Stimulated activated CD4-positive, alpha-beta T cell treated with anti-CD3 and anti-CD28 coated beads, Interleukin-12 subunit alpha, Interleukin-12 subunit beta, amount 100 ng/mL, for 4 hours (primary cell): ENCODE measurements at places on chromosomes 3 and 15.

DNA sequence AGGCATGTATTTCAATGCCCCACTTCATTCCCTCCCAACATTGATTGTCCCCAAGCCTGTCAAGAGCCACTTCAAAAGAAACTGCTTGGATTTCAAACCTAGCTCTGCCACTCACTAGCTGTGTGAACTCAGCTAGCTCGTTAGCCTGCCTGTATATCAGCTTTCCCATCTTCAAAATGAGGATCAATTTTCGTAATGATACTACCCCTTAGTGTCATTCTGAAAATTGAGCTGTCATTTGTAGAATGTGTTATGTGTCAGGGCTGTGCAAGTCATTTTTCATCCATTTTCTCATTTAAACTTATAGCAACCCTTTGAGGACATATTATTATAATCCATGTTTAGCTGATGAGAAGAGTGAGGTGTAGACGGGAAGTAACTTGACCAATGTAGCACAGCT lies 88.6 kb downstream of the TRIM42 start:
- DNase-seq = no peak

GRCh38 chr3:62035402-62036057 lies 337.8 kb downstream of the FEZF2 start:
- DNase-seq = no peak

GRCh38 chr15:29589416-29589815 lies 232.9 kb downstream of the TJP1 start:
- no peak for DNase-seq

DNA sequence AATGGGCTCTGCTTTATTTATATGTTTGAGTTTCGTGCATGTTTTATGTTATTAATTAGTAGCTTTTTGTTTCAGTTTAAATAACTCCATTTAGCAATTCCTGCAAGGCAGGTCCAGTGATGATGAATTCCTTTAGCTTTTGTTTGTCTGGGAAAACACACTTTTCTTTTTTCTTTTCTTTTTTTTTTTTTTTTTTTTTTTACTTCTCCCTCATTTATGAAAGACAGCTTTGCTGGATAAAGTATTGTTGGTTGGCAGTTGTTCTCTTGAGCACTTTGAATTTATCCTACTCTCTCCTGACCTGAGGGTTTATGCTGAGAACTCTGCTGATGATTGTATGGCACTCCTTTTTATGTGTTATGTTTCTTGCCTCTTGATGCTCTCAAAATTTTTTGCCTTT lies 35.7 kb downstream of the TMEM39A start:
- no peak for DNase-seq

- DNase-seq = no peak
Observed at GRCh38 chr3:117322866-117323265, 613.3 kb downstream of the TUSC7 start.

- no peak for DNase-seq
Observed at GRCh38 chr3:23209747-23210487, 6.8 kb downstream of the UBE2E2 start.

- DNase-seq = no peak
Observed at GRCh38 chr3:65888980-65889706, 149.6 kb downstream of the MAGI1 start.

- no peak for DNase-seq
Observed at GRCh38 chr3:184489268-184489841, 72.2 kb upstream of the EPHB3 start.

GRCh38 chr3:27730774-27731659 lies 8.9 kb upstream of the EOMES start:
- DNase-seq = no peak

- no peak for DNase-seq
Observed at GRCh38 chr15:100818927-100819326, 60.7 kb upstream of the ALDH1A3 start.

GRCh38 chr15:78070049-78070700 lies 7.3 kb downstream of the TBC1D2B start:
- no peak for DNase-seq

DNA sequence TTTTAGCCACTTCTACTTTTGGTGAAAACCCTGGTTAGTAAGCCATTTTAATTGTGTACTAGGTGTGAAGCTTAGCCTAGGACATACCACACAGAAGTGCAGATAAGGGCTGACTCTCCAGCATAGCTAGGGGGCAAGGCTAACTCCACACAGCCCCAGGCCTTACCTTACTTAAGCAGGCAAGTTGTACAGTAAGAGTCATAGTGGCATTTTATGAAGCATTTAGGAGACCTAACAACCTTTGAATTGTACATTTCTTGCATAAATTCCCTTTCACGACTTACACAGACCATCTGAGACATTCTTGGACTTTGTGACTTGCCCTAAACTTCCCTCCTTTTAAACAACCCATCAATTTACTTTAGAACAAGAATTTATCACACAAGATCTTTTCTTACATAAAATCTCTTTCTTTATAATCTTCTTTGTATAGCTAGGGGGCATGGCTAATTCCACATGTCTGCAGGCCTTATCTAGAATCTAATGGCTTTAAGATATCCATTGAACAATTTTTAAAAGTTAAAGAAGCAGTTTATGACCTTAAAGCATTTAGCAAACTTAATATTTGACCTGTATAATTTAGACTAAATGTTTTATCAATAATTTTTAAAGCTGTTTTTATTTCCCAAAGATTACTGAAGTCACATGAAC lies 18.7 kb upstream of the SKIL start:
- no peak for DNase-seq

GRCh38 chr15:60128000-60128376 lies 123.9 kb downstream of the FOXB1 start:
- no peak for DNase-seq

DNA sequence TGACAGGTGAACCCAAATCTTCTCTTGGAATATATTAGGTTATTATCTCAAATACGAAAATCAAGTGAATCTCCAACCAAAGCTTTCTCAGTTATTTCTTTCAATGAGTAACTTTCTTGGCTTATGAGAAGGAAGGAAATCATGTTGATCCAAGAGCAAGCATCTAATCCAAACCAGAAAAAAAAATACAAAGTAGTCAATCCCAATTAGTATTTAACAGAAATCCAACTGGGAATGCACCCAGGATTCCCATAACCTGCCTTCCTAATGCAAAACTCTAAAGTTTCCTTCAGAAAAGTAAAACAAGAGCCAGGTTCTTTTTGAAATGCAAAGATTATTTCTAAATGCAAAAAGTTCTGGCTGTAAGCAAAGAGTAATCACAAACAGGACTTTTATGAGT lies 289.3 kb downstream of the SHOX2 start:
- DNase-seq = no peak

DNA sequence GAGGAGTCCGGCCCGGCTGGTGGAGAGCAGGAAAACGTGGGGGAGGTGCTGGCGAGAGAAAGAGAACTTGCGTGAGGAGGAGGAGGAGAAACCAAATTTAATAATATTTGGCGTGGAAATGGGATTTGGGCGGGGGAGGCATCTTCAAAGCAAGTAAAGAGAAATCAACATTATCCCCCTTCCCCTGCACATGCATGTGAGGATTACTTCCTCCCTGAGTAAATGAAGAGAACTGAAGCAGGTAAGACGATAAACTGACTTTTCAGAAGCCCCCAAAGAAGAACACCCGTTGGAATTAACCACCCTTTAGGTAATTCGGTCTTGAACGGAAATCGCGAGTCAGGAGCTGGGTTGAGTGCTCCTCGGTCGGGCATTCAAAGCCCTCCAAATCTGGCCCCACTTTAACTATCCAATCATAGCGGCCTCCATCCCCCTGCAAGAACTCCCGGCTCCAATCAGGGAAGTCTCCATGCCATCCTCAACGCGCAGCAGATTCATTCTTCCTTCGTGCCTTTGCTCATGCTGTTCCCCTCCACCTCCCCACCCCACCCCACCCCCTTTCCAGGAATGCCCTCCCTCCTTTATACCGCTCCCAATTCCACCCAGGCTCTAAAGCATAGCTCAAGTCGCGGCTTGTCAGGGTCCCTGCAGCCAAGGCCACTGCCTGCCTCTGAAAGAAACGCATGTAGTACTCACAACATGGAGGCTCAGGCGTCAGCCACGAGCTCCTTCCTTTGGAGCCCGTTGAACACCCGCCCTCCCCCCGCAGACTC lies 545 bp upstream of the RFX7 start:
- no peak for DNase-seq

DNA sequence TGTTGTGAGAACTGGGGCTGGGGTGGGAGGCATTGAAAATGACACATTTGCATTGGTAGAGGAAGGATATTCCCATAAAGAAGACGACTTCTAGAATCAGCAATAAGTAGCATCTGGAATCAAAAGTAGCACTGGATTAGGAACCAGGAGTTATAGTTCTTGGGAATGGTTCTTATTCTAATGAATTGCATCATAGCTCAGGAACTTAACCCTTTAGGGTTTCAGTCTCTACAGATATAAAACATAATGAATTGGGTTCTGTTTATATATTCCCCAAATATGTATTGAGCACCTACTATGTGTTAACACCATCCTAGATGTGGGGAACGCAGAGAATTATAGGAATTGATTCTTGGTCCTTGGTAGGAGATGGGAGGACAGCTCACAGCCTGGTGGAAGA lies 16.3 kb upstream of the SNRK start:
- DNase-seq = no peak

DNA sequence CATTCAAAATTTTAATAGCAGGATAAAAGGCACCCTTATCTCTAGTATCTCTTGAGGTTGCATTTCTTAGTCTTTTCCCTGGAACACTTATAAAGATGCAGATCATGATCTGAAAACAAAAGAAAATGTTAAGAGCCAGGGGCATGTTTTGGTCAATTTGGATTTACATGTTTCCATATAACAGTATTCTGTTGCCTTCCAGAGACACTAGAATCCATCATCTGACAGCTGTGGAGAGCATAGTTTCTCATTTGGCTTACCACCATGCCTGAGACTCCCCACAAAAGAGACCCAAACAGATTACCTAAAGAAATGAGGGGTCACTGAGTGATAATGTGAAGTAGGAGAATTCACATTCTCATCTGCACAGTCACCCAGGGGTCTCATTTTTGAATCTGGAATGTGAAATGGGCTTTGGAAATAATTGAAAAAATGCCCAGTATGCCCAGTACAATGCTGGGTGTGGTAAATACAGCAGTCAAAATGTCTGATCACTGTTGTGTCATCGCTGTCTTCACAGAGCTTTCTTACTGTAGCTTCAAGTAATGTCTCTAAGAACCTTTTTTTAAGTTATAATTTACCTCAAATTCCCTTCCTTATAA lies 79.9 kb upstream of the ZBTB20 start:
- DNase-seq = no peak

GRCh38 chr3:96267577-96267976 lies 546.8 kb upstream of the EPHA6 start:
- no peak for DNase-seq

DNA sequence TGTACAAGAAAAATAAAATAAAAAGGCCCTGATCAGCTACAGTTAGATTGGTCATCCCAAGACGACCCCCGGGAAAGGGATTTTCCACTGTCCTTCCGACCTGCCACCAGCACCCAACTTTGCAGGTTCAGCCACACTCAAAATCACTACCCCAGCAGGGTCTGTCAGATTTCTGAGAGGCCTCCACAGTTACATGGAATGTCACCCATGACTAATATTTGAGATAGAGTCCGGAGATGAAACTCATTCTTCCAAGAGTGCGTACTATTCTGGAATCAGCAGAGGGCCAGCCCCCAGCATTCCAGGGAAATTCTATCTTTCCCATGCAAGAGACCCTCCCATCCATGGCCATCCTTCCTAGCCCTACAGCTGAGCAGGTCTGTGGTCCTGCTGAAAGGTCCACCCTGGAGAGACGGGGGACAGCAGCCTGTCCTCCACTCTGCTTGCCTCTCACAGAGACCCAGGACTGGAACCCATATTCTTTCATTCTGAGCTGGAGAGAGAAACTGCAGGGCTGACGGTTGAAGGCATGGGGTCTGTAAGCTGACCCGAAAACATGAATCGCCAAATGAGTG lies 5.8 kb downstream of the LIPC start:
- no peak for DNase-seq

- no peak for DNase-seq
Observed at GRCh38 chr15:80404761-80405553, 775 bp downstream of the ARNT2 start.

DNA sequence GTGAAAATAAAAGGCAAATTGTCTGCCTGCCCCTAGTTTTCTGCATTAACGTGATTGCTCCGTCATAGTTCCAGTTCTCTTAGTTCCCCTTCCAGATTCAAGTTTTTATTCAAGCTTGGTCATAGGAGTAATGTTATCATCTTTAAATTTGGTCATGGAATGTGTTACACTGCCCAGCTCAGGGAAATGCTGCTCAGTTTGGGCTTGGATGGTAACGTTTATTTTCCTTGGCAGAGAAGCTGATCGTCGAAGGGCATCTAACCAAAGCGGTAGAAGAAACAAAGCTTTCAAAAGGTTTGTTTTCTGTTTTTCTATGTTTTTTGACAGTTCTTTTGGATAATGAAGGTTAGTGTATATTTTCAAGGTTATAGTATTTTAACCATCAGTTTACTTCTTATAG lies 118.4 kb upstream of the FLNB start:
- no peak for DNase-seq

GRCh38 chr15:33242669-33243191 lies 48.2 kb upstream of the FMN1 start:
- no peak for DNase-seq

- DNase-seq = no peak
Observed at GRCh38 chr15:29081781-29082180, 187.8 kb downstream of the NSMCE3 start.

GRCh38 chr3:25872200-25872877 lies 82.4 kb downstream of the OXSM start:
- DNase-seq = no peak

DNA sequence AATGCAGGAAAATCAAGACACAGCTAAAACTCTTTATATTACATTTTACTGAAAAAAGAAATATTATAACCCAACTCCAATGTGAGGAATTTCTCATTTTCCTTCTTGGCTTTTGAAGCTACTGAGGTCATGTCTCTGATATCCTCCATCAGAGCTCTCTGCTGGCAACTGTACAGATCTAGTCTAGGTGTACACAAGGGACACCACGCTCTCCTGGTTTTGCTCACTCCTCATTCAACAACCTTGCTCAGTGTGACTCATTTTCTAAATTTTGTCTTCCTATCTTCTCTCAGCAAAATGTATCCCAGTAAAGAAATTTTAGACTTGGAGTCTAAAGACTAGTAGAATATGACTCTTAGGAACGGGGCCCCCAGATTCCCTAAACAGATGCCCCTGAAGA lies 144.3 kb downstream of the KCNMB2 start:
- no peak for DNase-seq

DNA sequence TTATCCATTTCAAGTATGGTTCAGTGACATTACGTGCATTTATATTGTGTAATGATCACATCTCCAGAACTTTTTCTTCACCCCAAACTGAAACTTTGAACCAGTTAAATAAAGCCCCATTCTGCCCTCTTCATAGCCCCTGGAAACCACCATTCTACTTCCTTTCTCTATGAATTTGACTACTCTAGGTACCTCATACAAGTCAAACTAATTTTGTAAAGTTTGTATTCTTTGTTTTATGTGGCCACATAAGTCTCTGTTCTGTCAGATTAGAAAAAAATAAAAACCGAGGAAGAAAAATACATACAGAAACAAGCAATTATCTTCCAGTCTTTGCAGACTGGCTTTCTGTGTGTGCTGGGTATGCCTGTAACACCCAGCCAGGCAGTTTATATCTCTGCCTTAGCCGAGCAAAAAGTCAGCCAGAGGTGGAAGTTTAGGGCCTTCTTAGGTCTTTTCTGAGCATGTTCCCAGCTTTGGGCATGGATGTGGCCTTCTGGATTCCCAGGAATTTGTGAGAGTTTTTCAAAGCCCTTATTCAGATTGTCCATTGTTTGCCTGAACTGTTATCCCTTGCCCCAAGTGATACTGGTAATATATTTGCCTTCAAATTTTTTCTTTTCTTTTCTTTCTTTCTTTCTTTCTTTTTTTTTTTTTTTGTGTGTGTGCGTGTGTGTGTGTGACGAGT lies 6.0 kb upstream of the GRAMD1C start:
- no peak for DNase-seq

- DNase-seq = peak; percentile 78
Observed at GRCh38 chr3:111071257-111072030, at the start of gene NECTIN3. NECTIN3 (plus strand) TSS chr3:111071816; CDS start chr3:111072018, 202 bp downstream.
